ENCODE measurements at places on chromosomes 1 and 21.

DNA sequence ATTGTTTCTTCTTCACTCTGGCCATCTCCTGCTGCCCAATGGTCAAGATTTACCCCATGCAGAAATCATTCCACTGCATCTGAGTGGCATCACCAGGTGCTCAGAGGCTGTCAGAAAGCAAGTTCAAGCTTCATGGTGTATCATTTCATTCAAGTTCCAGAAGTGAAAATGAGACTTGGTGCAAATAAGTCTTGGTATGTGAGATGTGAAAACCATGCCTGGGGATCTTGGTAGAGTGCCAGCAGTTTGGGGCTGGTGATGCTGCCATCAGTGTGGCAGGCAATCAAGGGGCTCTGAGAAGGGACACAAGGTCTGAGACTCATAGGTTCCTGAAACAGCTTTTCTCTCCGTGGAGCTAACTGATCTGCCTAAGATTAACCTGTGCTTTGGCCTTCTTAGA lies 52.0 kb downstream of the CD2 start:
- DNase-seq: no peak

DNA sequence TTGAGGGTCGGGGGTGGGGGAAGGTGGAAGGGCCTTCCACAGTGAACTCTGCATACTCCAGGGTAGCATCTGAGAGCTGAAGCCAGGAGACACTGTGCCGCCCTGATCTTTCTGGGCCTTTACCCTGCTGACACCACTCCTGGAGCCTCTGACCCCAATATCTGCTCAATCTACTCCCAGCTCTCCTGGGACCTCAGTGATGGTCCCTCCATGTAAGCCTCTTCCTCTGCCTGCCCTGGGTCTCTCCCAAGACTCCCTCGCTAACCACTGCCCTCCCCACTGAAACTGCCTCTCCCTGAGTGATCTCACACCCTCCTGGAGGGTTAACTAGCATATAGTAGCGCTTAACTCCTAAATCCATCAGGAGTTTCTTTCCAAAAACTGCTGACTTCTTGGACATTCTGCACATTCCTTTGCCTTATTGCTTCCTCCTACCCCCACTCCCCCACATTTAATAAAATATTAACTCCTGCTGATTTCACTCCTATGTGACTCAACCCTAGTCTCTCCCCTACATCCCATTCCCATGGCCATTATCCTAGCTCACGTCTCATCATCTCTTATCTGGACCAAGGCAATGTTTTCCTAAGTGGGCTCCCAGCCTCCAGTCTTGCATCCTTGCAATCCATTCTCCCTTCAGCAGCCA lies 145.6 kb downstream of the HMGB4 start:
- no peak for DNase-seq

DNA sequence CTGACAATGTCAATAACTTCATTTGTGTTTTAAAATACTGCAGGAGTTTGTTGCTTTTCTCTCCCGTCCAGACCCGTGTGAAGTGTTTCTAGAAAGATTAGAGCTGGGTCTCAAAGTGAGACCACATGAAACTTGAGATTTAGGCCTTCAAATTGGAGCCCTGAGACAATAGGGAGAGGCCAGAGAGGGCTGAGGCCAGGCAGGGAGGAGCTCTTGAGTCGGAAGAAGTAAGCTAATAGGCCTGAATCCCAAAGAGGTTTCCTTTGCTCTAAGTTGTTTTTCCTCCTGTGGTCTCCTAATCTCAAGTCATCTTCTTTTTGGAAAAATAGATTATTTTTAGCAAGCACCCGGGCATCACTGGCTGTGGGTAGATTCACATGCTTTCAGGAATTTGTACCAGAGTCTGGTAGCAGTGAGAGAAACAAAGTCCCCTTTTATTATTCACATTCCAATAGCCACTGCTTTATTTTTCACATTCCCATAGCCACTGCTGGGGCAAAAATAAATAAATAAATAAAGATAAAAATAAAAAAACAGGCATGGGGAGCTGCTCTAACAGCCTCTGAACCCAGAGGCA lies 25.6 kb downstream of the CD244 start:
- no peak for DNase-seq

- DNase-seq: no peak
These were observed 34.5 kb upstream of the KCNQ4 start for GRCh38 chr1:40748841-40749718.

DNA sequence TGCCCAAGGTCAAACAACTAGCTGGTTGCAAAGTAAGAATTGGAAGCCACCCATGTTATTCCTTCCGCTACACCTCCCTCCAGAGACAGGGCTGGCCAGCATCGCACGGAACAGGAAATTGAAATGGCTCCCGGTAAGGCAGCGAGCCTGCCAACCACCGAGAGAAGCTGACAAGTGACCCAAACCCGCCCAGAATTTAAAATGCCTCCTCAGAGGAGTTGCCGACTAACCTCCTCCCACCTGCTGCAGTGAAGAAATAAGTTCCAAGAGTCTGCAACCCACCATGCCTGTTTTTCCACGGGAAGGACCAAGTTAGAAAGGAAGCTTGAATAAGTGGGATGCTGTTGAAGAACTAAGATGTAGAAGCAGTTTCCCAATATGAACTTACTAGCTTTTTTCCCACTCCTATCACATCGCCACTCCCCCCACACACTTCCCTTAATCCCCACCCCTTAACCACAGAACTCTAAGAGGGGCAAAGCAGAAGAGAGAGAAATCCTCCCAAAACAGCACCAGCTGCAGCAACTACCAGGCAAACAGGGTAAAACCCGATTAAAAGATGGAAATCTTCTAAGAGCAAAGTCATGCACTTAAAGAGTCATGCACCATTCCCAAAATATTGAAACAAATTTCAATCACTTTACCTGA lies 78.6 kb downstream of the TIAM1 start:
- no peak for DNase-seq

GRCh38 chr1:80607064-80607463 lies 1193.7 kb upstream of the ADGRL2 start:
- DNase-seq: no peak

GRCh38 chr1:14539953-14540563 lies 58.4 kb upstream of the KAZN start:
- peak; percentile 27 for DNase-seq

- peak; percentile 50 for DNase-seq
These were observed 6.6 kb downstream of the ANGPTL1 start for GRCh38 chr1:178864326-178864725.

DNA sequence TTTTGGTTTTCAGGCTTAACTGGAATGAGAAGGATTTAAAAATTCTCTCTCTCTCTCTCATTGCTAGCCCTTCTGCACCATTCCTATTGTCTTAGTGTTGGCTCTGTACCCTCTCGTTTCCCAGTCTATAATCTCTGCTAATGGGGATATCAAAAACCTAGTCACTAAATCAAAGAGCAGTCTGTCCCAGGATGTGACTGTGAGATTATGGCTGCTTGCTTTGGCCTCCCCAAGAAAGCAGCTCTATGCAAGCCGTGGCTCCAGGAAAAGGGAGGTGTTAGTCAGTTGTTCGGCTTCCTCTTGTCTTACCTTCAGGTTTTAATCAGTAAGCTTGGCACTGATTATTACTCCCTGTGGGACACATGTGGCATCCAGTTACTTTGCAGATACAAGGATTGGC lies 468.8 kb downstream of the USP25 start:
- no peak for DNase-seq

- DNase-seq: no peak
These were observed 246.9 kb upstream of the ST6GALNAC5 start for GRCh38 chr1:76620371-76620770.

DNA sequence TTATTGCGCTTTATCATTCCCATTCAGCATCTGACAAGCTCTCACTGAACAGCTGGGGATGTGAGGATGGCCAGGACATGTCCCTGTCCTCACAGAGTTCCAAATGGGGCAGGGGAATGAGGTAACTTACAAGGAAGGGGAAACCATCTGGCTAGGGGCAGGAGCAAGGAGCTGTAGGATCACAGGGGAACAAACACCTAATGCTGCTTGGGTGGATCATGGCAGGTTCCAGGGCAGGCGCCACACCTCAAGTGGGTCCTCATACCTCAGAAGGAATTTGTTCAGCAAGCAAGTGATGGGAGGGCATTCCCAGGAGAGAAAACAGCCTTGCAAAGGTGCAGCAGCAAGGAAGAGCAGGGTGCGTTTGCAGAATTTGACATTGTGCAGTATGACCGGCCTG lies 35.1 kb upstream of the GRIK3 start:
- DNase-seq: no peak

- no peak for DNase-seq
These were observed 164.6 kb upstream of the KCNJ6 start for GRCh38 chr21:38080888-38081287.

DNA sequence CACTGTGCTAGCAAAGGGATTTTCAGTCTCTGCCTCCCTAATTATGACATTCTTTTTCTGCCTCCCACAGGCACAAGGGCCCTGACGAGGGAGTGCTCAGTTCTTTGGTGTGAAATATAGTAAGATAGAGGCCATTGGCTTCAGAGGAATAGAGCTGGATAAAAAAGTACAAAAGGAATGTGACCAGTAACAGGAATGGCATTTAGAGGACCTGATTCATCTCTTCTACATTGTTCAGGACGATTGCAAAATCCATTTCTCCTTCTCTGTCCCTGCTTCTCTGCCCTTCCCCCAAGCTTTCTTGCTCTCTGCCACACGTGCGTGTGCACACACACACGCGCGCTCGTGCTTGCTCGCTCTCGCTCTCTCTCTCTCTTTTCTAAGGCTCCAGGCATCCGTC lies 668.2 kb downstream of the KIF26B start:
- no peak for DNase-seq

GRCh38 chr1:44531785-44532566 lies 126.9 kb downstream of the RNF220 start:
- DNase-seq: no peak

- no peak for DNase-seq
These were observed 65.9 kb downstream of the SLC66A1 start for GRCh38 chr1:19377812-19378718.

GRCh38 chr21:37904856-37905255 lies 11.4 kb downstream of the KCNJ6 start:
- DNase-seq: no peak

DNA sequence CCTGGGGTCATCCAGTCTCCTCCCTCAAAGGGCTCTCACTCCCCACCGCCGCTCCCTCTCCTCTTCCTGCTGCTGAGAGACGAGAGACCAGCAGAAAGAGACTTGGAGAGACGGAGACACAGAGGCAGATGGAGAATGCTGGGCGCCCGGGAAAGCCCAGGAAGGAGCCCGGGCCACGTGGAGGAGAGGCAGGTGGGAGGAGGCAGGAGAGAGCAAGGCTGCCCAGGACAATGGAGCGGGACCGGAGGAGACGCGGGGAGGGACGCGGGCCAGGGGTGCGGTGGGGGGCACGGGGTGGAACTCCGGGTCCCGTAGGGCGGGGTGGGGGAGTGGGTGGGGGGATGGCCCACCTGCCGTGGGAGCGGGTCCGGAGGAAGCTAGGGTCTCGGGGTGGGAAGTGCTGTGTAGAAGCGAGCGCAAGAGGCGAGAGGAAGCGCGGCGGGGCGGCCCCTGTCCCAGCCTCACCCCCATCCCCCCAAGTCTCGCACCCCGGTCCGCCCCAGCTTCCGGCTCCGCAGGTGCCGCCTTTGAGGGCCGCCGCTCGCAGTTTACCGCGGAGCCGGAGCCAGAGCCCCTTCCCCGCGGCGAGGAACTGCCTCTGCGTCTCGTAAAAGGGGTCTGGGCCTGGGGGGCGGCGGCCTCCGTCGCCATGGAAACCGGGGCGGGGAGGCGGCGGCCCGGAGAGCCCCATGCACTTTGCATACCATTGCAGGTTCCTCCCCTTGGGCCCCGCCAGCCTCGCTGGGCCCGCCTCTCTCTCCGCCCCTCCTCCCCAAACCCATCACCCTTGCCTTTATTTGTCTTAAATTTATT lies 11.7 kb upstream of the EPHA2 start:
- peak; percentile 43 for DNase-seq

DNA sequence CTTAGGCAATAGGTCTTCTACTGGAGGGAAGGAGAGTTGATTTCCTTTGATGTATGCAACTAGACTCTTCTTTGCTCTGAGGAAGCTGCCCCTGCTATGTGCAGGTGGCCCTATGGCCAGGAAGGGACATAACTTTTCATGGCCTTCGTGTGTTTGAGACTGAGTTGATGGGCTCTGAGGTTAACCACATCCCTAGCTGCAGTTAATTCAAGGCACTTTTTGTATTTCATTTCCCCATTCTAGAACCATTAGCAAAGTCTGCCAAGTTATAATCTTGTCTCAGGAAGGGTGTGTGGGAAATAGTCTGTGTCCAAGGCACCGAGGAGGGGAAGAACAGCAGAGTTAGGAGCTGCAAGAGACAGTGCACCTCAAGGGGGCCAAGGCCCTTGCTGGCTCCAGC lies 2.5 kb downstream of the FCRL4 start:
- no peak for DNase-seq

DNA sequence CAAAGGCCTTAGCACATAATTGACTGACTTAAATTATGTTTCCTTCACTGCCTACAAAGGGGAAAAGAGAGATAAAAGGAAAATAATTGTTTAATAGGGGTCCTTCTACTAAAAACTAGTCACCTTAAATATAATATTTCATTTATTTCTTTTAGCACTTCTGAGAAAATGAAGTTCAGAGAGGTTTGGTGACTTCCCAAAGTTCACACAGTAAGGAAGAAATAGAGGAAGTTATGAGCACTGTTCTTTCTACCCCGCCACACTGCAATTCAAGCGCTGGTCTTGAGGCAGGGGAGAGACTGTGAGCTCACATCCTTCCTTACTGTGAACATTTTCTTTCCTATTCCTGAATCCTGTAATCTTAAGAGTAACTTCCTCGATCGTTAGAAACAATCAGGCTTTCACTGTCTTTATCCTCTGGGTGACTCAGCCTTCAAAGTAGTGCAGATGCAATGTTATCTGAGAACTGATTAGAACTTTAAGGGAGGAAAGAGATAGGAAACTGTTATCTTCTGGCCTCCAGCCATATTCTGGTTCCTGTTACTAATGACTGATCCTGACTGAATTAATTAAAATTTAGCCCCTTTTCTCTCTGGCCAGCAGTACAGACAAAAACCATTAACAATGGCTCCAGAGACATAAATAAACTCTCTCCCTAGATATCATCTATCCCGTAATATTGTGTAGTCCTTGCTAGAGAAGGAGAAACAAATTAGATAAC lies 6.8 kb downstream of the RGS5 start:
- DNase-seq: peak; percentile 58

- DNase-seq: no peak
These were observed 104.9 kb downstream of the RUNX1 start for GRCh38 chr21:34944015-34944755.

- no peak for DNase-seq
These were observed 1.6 kb downstream of the CNIH3 start for GRCh38 chr1:224617410-224618355.

DNA sequence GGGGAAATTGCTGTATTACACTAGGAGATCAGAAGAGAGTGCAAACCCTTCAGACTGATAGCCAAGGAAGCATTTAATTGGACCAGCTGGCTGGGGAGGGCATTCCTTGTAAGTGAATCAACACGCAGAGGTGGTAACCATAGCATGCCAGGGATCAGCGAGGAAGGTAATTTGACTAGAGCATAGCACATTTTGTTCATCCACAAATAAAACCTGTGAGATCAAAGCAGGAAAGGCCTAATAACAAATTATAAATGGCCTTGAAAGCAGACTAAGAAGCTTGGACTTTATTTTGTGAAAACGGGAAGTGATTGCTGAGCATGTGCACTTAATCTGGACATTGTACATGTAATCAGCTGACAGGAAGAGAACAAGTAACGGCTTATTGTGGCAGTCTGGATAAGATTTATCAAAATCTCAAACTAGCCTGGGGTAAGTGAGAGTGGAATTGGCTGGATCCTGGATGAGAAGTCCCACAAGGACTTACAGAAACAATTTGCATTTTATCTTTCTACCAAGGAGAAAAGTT lies 11.7 kb upstream of the CD55 start:
- no peak for DNase-seq

GRCh38 chr1:213444224-213444623 lies 393.2 kb downstream of the RPS6KC1 start:
- no peak for DNase-seq

Data from SK-N-DZ (cell line).